ENCODE measurements at places on chromosomes 7 and 10.

GRCh38 chr10:113538151-113538550 is 14.7 kb upstream of the HABP2 start:
- DNase-seq = no peak

GRCh38 chr7:101935521-101936141 is 118.2 kb downstream of the CUX1 start:
- no peak for DNase-seq

- no peak for DNase-seq
Observed at GRCh38 chr10:80278480-80278879, 11.0 kb downstream of the MAT1A start.

DNA sequence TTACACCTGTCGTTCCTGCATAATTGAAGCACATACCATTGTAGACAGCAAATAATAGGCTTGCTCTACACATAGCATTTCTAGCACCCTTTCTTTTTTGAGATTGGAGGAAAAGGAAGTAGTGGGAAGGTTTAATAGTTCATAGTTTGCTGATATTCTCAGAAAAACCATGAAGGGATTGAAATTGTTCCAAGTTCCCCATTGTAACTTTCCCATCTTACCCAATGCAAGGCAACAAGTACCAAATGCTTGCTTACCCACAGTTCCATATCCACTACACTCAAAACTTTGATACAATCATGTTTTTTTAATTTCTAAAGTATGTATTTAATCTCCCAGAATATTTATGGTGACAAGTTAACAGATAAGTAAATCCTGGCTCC is 13.8 kb downstream of the CYP3A5 start:
- DNase-seq = no peak

- DNase-seq = no peak
Observed at GRCh38 chr10:96665306-96665705, 55.0 kb downstream of the PIK3AP1 start.

DNA sequence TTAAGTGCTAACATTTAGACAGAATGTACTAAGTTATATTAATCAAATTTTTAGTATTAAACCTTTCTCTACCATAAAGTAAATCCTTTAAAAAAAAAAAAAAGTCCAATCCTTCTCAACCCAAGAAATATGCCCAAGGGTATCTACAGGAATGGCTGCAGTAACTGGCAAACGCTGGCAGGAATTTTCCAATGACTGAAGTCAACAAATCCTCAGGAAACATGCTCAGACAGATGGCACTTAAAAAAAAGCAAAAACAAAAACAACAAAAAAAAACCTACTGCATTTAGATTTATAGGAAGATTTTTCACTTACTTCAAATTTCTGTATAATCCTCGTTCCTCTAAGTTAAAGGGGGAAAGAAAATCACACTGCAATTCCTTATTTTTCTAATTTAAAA is 666 bp downstream of the SVIL start:
- no peak for DNase-seq
